ENCODE measurements at places on chromosomes 2 and 18. TPM values are rescaled to one million over a fixed set of nuclear protein-coding genes. Genes with fewer than 3 reads are reported as not detected.

GRCh38 chr18:36839835-36840234 lies 10.9 kb downstream of the KIAA1328 start:
- no peak for DNase-seq

DNA sequence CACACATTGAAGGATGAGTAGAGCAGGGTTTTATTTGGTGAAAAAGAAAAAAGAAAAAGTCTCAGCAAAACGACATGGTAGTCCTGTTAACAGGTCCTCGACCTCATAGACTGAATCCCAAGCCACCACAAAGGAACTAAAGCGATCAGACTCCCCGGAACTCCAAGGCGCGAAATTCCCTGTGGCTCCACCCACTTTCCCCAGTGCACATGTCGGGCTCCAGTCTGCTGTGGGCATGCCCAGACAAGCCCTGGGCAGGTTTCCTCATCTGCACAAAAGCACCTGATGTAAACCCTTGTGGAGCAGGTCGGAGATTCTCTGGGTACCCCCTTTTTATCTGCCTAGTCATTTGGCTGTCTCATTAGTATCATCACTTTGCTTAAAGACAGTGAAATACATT lies 170.7 kb upstream of the FSIP2 start:
- DNase-seq, result no peak

DNA sequence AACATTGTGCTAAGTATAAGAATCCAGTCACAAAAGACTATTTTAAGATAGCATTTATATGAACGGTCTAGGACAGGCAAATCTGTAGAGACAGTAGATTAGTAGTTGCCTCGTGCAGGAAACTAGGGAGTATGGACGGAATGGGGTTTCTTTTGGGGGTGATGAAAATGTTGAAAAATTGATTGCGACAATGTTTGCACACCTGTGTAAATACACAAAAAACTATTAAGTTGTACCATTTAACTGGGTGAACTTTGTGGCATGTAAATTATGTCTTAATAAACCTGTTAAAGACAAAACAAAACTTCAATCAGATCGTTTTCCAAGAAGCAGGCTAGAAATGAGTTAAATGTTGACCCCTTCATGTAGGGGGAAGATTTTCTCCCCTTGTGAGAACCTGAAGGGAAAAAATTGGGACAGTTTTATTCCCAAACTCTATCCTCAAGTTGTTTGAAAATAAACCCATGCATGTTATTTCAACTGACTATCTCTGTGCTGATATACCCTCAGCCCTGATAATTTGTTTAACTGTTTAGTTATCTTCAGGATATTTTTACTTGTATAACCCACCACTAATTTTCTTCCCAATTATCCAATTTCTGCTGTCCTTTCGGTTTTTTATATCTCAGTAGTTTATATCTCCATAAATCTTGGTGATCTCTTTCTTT lies 87.2 kb downstream of the CAMKMT start:
- no peak for DNase-seq

DNA sequence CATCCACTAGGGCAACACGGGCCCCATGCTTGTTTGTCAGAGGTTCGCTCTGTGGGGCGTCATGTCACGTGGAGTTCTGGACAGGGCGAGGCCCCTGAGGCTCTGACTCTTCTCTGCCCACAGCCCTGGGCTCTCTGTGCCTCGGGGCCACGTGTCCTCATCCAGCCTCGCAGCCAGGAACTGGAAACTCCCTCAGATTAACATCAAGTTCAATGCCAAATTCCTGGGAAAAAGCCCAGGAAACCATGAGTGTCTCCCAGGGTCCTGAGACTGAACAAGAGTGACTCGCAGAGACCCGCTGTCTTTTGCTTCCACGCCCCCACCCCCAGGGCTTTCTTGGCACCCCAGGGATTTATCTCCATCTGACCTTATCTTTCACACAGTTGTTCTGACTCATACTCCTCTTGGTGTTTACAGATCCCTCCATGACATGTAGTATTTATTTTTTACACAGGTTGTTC lies 174.0 kb upstream of the PIEZO2 start:
- DNase-seq, result no peak

DNA sequence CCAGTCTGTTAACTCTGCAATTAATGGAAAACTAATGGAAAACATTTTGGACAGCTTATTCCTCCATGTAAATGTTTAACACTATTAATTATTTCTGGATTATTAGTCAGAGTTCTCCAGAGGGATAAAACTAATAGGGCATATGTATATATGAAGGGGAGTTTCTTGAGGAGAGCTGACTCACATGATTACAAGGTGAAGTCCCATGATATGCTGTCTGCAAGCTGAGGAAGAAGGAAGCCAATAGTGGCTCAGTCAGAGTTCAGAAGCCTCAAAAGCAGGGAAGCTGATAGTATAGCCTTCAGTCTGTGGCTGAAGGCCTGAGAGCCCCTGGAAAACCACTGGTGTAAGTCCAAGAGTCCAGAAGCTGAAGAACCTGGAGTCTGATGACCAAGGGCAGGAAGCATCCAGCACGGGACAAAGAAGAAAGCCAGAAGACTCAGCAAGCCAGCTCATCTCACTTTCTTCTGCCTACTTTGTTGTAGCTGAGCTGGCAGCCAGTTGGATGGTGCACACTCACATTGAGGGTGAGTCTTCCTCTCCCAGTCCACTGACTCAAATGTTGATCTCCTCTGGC lies 136.0 kb downstream of the PTH2R start:
- no peak for DNase-seq

GRCh38 chr2:88764850-88765153 lies 73.3 kb downstream of the RPIA start:
- no peak for DNase-seq

DNA sequence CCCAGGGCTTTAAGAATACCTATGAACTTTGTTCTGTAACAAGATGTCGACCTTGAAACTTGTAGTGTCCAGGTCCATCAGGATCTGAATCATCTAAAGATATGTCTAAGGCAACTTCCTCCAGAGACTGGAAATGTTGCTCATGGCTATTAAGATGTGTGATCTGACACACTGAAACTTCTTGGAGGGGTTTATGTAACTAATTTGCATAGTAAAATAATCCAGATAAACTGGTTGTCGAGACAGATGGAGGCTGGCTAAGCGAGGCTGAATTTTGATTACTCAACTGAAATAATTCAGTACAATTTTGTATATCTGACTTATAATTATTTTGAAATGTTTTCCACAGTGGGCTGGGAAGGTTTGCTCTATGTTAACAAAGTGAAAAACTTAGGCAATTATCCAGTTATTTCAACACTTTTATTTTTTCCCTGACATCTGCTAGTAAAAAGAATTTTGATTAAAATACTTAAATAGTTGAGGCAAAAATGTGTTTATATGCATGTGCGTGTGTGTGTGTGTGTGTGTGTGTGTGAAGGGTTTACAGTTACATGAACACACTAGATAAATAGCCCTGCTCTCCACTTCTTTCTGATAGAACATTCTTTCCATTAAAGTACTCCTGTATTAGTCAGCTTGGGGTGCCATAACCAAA lies 11.4 kb upstream of the MAP3K20 start:
- DNase-seq, result no peak

DNA sequence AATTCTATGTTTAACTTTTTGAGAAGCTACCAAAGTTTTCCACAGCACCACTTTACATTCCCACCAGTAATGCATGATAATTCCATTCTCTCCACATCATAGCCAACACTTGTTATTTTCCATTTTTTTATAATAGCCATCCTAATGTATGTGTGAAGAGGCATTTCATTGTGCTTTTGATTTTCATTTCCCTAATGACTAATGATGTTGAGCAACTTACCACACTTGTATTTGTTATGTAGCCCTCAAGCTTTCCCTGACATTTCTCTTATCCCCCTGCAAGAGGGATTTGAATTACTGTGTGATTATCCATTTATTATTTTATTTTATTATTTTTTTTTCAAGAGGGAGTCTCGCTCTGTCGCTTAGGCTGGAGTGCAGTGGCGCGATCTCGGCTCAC lies 23.6 kb upstream of the SOS1 start:
- DNase-seq, result peak; percentile 46

The ZNF638 gene
- total RNA-seq, result 109 TPM
